ENCODE measurements at places on chromosomes 4 and X.
A peak's percentile ranks its signal among the peaks of the same experiment; 100 is the strongest.

DNA sequence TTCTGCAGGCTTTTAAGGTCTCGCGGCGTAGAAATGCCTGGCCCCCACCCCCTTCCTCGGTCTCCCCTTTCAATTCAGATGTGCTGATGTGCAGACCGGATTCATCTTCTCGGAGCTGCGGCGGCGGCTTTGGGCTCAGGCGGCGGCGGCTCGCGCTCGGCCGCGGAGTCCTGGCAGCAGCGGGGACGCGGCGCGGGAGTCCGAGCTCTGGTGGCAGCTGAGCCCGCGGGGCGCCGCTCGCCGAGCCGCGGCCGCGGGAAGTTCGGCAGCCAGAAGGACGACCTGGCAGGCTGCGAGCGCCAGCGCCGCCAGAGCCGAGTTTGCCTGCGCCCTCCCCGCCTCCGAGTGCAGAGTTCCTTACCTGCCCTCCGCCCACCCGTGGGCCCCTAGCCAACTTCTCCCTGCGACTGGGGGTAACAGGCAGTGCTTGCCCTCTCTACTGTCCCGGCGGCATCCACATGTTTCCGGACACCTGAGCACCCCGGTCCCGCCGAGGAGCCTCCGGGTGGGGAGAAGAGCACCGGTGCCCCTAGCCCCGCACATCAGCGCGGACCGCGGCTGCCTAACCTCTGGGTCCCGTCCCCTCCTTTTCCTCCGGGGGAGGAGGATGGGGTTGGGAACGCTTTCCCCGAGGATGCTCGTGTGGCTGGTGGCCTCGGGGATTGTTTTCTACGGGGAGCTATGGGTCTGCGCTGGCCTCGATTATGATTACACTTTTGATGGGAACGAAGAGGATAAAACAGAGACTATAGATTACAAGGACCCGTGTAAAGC lies 448 bp downstream of the TLL1 start:
- DNase-seq: no peak

GRCh38 chr4:24922416-24922815 lies 9.6 kb upstream of the CCDC149 start:
- no peak for DNase-seq

GRCh38 chr4:4323705-4324534 lies 33.9 kb downstream of the ZBTB49 start:
- no peak for DNase-seq

DNA sequence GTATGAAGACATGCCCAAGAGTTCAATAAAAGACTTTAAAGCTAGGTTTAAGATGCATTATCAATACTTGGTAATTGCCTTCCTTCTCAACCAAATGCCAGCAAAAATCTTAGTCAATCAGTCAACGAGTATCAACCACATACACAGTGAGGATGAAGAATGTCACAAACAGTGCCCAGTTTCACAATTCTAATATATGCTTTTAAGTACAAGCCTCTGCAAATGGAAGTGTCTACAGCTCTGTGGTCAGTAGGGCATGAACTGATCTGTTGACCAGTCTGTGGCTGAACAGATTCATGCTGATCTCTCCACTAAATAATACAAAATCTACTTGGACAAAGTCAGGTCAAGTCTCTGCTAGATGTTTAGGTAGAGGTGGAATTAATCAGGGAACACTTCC lies 27.9 kb downstream of the PPARGC1A start:
- DNase-seq: no peak

DNA sequence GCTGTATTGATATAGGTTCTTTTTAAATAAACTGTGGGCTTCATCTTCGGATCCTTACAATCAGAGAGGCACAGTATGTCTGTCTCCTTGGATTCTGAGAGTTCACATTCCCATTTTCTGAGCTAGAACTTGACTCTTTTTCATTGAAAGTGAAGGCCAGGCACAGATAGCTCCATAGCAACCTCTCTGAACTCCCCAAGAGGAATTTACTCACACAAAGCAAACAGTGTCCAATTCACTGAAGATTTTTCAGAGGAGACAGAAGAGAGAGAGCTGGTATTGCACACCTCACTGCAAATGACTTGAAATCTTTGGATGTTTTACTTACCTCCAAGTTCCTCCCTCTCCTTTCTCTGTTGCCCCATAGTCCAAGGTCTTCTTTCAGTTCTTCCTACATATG lies 130.9 kb upstream of the CASK start:
- no peak for DNase-seq

GRCh38 chrX:46144566-46144965 lies 400.7 kb downstream of the ZNF674 start:
- DNase-seq: no peak

GRCh38 chrX:85109235-85109634 lies 105.6 kb downstream of the APOOL start:
- DNase-seq: peak; percentile 7

DNA sequence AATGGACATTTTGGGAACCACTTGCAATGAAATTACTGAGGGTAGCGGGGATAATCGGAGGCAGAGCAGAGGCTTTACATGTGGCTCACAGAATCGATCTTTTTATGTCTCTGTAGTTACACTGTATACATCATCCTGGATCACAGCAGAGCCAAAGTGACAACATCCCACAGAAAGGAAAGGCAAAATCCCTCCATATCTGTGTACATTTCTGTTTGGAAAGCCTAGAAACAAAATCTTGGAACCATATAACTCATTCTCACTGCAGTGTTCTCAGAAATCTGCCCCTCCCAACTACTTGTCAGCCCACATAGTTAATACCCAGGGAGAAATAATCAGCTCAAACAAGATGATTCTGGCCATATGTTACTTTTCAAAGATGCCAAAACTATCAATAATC lies 211.6 kb downstream of the DCLK2 start:
- DNase-seq: no peak

DNA sequence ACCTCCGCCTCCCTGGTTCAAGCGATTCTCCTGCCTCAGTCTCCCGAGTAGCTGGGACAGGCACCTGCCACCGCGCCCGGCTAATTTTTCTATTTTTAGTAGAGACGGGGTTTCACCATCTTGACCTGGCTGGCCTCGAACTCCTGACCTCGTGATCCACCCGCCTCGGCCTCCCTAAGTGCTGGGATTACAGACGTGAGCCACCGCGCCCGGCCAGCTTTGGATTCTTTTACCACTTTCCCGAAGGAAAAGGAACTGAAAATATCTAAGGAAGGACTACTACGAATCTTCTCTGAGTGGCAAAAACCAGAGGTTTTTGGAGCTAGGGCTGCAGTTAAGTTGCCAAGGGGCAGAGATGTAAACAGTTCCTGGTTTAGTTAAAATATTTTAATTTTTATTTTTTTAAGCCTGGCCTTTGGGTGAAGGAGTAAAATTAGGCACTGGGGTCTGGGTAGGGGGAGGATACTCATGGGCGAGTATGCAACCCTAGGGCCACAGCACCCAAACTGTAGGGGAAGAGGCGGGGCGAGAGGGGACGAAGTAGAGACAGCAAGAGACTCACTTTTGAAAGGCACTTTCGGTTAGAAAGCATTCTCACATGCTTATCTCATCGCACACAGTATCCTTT lies 525 bp upstream of the CISD2 start:
- DNase-seq: no peak

DNA sequence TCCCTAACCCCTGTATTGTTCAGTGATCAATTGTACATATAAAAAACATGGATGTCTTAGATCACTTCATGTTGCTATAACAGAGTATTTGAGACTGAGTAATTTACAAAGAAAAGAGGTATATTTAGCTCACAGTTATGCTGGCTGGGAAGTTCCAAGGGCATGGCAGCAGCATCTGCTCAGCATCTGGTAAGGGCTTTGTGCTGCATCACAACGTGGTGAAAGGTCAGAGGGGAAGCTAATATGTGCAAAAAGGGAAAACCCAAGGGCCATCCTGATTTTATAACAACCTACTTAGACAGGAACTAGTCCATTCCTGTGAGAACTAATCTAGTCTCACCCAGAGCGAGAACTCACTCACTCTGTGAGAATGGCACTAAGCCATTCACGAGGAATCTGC lies 128.2 kb upstream of the OTUD4 start:
- DNase-seq: peak; percentile 38

GRCh38 chr4:99647071-99647470 lies 10.6 kb downstream of the C4orf54 start:
- no peak for DNase-seq

DNA sequence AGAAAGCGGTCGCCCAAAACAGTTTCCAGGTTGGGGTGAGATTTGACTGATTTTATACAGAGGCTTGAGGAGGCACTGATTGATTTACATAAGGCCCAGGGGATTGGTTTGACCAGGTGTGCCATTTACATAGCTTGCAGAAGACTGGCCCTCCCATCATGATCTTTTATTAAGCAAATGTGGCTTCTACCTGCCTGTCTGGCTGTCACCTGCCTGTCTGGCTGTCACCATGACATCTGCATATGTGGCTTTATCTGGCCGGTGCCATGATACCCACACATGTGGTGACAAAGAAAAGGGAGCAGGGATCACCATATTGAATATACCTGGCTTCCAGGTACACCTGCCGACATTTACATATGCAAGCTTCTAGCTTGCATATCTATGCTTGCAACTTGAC lies 17.0 kb upstream of the CDS1 start:
- no peak for DNase-seq

DNA sequence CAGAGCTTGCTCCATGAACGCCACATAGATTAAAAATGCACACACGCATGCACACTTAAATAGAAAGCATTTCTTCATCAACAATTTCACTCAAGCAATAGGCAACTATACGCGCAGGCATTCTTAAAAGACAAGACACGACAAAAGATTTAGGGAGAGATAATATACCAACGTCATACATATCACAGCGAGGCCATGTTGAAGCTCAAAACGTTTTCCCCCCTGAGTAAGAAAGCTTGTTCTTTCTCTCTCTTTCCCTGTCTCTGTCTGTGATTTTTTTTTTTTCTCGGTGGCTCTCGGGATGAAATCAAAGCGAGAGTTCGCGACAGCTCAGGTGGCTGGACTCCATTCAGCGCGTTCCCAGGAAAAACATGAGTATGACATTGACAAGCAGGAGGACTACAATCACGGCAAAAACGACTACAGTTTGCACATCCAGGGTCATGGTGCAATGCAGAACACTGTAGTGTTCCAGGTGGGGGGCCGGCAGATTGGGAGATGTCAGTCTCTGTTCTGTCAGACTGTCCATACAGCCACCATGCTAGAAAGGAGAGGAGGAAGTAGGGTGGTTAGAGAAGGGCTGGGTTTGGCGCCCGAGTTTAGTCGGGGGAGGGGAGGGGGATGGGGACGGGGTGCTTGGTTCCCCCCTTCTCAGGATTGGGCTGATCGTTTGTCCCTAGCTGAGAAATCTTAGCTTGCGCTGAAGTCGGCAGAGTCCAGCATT lies 30.7 kb downstream of the ARHGEF9 start:
- no peak for DNase-seq

DNA sequence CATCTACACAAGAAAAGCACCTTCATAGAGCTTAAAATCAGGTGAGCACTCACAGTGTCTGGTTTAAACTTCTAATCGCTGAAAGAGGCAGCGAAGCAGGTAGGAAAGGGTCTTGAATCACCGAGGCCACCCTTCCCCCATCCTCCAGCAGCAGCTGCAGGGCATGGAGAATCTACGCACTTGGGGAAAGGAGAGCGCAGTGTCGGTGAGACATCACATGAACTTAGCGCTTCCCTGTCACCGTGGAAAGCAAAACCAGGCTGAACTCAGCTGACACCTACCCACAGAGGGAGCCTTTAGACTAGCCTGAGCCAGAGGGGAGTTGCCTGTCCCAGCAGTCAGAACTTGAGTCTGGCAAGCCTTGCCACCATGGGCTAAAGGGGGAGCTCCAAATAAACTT lies 197.2 kb upstream of the ZFP42 start:
- no peak for DNase-seq

- DNase-seq: no peak
Measured at GRCh38 chr4:135934026-135934425, 1598.3 kb downstream of the PCDH18 start.

DNA sequence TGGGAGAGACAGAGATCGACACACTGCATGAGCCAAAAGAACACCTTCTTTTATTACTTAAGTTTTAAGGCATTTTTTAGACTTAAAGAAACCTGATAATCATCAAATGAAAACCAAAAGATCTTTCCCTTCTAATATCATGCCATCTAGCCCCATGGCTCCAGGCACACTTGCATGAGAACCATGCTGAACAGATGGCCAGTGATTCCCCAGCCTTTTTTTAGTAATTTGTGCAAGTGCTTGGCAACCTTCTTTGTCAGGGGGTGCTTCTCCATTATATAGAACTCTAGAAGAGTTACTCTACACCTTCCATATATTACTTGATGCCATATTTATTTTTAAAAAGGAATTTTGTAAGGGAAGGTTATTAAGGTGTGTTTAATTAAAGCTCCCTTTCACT lies 182.2 kb upstream of the TEX13C start:
- DNase-seq: no peak

DNA sequence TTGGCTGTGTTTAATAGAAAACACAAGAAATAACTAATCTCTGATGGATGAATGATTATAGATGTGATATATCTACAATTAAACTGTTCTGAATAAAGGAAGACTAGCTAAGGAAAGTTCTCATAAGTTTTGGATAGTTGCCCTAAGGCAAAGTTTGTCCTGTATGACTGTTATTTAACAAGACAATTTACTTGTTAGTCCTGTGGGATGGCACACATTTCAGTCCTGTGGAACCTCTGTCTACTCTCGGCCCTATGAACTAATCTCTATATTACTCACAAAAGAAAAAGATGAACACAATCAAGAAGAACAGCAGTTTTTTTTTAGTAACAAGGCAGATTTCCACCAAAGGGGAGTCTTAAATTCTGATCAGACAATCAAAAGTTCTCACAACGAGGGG lies 314.6 kb downstream of the CCSER1 start:
- DNase-seq: no peak

DNA sequence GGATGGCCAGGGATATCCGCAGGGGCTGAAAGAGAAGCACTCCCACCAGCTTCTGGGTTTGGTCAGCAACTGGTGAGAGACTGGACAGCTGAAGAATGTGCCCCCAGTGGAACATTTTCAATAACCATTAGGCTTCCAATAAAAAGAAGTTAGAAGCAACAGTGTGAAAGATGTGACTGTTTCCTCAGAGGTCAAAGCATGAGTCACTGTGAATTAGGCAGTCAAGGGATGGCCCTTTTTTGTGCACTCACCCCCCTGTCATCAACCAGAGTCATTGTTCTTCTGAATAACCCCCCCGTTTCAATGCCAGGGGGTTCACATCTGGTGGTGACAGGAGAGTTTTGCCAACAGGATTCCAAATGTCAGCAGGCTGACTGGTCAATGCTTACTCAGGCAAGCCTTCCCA lies 74.6 kb upstream of the SH3RF1 start:
- DNase-seq: peak; percentile 56

- no peak for DNase-seq
Measured at GRCh38 chr4:121655320-121656268, 41.2 kb downstream of the ANXA5 start.

DNA sequence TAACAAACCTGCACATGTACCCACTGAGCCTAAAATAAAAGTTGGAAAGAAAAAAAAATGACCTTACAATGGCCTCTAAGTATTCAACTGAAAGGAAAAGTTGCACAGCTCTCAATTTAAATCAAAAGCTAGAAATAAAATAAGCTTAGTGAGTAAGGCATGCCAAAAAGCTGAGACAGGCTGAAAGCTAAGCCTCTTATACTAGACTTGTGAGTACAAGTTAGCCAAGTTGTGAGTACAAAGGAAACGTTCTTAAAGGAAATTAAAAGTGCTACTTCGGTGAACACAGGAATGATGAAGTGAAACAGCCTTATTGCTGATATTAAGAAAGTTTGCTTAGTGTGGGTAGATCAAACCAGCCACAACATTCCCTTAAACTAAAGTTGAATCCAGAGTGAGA lies 707.9 kb upstream of the PITX2 start:
- DNase-seq: no peak

GRCh38 chr4:123351713-123352112 lies 44.9 kb upstream of the SPRY1 start:
- no peak for DNase-seq

Data from suppressor macrophage treated with lipopolysaccharide for 1 hour (primary cell).